ENCODE measurements at places on chromosomes 6 and 20.
A peak's percentile ranks its signal among the peaks of the same experiment; 100 is the strongest.

DNA sequence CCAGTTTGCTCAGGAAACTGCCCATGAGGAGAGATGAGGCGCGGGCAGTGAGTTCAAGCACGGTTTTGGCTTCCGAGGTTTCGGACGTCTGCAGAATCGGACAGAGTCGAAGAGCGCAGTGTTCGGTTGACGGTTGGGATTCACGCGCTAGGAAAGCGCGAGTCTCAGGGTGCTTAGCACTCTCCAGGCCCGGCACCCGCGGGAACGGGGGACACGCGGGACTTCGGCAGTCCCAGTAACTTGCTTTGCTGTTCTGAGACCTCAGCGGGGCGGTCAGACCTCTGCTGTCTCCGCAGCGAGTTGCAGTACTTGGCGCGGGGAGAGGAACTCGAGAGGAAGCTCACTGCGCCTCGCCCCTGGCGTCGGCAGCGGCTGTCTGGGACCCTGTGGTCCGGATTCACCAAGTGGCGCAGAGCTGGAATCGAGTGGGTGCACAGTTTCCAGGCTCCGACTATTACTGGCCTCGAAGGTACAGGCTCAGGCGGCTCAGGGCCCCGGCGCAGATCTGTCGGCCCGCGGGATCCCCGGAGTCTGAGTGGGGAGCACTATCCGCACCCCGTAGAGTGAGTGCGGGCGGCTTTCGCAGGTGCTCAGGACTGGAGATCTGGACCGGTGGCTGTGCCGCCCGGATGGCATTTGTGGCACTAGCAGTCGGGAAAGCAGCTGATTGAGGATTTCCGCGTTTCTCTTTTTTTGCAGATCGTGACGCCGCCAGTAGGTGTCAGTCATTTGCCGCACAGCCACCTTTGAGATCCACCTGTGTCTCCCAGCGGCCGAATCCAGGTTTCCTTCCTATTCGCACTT is at the start of gene POM121L2:
Gene POM121L2 (minus strand): TSS at position 128 of the 804 bp plus-strand sequence. CDS start 103 bp downstream, at position 25.
- DNase-seq, result peak; percentile 71

- DNase-seq, result peak; percentile 63
Observed at GRCh38 chr6:31541059-31541657, 645 bp downstream of the DDX39B start.

DNA sequence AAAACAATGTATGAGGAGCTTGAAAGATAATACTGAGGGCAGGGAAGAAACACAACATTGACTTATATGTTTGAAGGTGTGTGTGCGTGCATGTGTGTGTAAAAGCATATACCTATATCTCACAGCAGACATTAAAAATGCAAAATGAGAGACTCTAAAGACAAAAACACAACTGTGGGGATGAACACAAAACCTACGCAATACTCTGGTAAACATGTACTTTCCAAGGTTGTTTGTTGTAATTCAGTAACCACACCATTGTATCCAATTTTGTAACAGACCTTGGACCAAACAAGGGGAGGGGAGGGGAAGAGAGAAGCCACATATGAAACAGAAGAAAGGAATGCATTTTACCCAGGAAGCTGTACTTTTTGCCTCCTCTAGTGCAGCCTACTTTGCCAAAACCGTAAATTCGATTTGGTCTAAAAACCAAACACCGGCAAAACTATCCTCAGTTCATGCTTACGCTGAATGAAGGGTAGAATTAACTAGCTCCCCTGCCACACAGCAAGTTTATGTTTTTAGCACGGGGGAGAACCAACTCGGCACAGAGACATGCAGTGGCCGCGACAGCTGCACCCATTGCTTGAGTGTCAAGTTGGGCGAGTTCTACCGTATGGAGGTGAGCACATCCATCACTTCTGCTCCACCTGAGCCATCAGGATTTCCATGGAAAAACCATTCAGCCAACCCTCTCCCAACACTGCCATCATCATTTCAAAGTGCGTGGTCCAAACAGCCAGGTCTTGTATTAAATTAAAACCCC is 50.0 kb downstream of the CNKSR3 start:
- no peak for DNase-seq

GRCh38 chr6:67045076-67045475 is 1338.0 kb upstream of the EYS start:
- DNase-seq, result no peak

DNA sequence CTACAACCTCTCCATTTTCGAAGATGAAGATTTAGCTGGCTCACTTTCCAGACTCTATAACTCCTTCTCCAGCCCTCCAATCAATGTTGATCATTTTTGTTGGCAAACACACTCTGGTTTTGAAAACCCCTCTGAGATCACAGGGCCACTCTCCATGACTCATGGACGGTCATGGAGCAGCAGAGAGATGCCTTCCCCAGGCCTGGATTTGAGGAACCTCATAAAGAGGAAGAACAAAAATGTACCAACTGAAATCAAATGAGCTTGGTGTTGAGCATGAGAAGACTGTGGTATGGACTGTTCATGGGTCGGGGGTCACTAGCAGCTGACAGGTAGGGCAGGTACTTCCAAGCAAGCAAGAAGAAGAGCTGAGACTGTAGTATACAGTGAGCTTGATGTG is 112.8 kb upstream of the INSM1 start:
- no peak for DNase-seq

DNA sequence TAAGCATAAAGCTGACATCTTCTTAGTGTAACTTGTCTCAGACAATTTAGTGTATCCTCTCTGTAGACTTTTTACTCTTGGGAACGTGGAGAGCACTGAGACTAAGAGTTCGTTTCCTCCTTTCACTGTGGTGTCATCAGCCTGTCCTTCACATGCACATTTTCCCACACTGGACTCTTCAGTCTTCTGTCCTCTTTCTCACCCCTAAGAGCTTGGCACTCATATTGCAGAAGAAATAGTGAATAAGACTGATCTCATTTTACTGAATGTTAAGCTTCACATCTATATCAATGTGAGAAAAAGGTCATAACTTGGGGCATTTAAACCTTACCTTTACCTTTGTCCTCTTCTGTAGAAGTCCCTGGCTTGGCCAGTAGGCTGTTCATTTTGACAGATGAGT is 25.6 kb downstream of the FUCA2 start:
- DNase-seq, result no peak

DNA sequence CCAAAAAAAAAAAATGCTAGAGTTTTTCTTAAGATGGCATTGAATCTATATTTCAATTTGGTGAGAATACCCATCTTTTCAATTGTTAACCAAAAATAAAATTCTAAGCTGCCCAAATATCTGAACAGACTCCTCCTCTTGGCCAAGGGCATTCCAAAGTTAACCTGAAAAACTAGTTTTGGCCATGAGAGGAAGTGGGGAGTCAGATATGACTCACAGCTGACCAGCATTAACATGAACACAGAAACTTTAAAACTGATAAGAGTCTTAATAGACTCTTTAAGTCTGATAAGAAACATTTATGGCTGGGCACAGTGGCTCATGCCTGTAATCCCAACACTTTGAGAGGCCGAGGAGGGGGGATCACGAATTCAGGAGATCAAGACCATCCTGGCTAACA is 171.3 kb downstream of the FAXC start:
- DNase-seq, result no peak

GRCh38 chr6:61711849-61712248 is 574.2 kb downstream of the KHDRBS2 start:
- DNase-seq, result no peak

GRCh38 chr20:52410182-52410647 is 218.6 kb upstream of the ZFP64 start:
- no peak for DNase-seq

DNA sequence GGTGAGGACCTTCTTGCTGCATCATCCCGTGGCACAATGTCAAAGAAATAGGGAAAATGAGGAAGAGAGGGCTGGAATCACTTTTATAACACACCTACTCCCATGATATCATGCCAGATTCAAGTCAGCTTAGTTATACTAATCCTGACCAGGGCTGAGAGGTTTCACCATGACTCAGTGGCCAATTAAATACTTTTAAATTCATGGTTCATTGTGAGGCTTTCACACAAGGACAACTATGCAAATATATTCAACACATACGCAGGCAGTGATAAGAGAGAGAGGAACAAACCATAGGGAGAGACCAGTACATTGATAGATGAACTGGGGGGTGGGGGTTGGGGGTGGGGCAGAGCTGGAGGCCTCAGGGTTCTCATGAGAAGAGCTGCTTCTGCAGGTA is 313.1 kb downstream of the LRFN2 start:
- DNase-seq, result no peak

DNA sequence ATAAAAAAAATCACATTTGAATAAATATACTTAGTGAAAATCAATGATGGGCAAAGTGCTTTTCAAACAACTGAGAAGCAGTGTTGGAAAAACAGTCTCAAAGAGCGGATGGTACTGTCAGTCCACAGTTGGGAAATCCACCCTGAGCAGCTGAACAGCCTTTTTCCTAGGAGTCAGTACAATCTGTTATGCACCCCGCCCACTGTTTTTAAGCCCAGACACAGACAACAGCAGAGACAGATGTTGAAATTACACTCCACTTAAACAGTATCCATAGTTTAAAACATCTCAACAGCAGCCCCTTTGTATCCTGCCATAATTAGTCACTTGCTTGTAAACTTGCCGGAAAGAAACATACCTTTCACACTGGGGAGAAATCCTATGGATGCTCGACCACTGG is 372 bp downstream of the KIAA0408 start:
- no peak for DNase-seq

GRCh38 chr6:170462366-170463020 is 90.6 kb downstream of the PSMB1 start:
- DNase-seq, result no peak

DNA sequence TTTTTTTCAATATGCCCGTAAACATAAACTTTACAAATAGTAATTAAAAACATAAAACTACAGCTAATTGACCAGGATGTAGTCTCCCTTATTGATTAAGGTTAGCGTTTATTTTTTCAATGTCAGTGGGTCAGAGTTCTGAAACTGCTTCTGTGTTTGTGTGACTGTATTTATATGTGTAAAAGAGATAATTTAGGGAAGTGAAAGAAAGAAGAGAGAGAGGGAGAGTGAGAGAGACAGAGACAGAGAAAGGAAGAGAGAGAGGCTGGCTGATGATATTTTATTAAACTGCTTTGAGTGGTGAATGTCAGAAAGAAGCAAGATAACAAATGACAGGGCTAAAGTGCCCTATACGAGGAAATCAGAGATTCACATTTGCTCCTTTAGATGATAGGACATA is 266.1 kb upstream of the PTCHD4 start:
- no peak for DNase-seq

- no peak for DNase-seq
Observed at GRCh38 chr6:121302882-121303281, 31.4 kb downstream of the TBC1D32 start.

DNA sequence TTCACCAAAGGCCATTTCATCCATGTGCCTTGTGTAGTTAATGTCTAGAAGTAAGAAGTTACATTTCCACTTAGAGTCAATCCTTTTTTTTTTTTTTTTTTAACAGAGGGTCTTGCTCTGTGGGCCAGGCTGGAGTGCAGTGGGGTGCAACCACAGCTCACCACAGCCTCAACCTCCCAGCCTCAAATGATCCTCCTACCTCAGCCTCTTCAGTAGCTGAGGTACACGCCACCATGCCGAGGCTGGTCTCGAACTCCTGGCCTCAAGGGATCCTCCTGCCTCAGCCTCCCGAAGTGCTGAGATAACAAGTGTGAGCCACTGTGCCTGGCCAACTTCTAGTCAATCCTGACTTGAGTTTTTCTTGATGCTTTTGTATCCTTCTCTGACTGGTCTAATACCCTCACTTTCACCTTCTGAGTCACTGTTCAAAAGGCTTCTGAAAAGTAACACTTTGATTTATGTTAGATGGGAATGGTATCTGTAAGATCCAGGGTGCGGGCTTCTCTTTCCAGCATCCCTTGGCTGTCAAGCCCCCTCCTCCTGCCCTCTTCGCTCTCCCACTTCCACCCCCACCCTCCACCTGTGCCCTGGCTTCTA is 22.1 kb downstream of the TRAM2 start:
- no peak for DNase-seq

DNA sequence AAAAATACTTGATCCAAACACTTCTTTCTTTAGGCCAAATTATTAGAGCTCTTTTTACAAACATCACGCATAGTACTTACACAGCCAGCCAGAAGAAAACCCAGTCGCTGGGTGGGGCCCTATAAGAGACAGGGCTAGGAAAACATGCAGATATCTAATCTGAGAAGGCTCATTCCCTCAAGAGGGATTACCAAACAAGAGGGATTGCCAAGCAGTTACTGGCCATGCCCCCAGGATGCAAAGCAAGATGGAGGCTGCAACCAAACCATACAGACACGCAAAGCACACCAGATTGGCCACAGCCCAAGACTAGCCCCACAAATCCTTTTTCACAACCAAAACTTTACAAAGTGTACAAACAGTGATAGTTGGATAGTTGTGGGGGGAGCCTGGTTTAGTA is 1235.4 kb upstream of the GJE1 start:
- DNase-seq, result no peak

GRCh38 chr6:46323312-46323965 is 152.7 kb upstream of the ENPP5 start:
- DNase-seq, result no peak

Data from dermis blood vessel endothelial cell (primary cell).